ENCODE measurements at places on chromosomes 7 and 10. TPM values are rescaled to one million over a fixed set of nuclear protein-coding genes. Genes with fewer than 3 reads are reported as not detected.

GRCh38 chr7:46224363-46224762 lies 303.3 kb upstream of the IGFBP3 start:
- DNase-seq: no peak

Gene MAP3K8
- total RNA-seq: 4.8 TPM

GRCh38 chr10:125775491-125776106 lies at the start of gene MMP21:
MMP21 (minus strand) TSS chr10:125775821; CDS start chr10:125775821, 0 bp downstream.
- DNase-seq: no peak

- no peak for DNase-seq
These were observed 150.4 kb downstream of the TAX1BP1 start for GRCh38 chr7:27890205-27890849.

Gene BMPER
- not detected for total RNA-seq

GRCh38 chr10:131083915-131084790 lies 227.4 kb downstream of the TCERG1L start:
- DNase-seq: no peak

- no peak for DNase-seq
These were observed 1.8 kb upstream of the OPN1SW start for GRCh38 chr7:128777156-128778123.

Gene MYO1G
- 0.41 TPM for total RNA-seq

- no peak for DNase-seq
These were observed 51.8 kb downstream of the CAV1 start for GRCh38 chr7:116576350-116577319.

Gene WEE2
- not detected for total RNA-seq

- no peak for DNase-seq
These were observed 1073.3 kb upstream of the PHF14 start for GRCh38 chr7:9900339-9900738.

Gene ASB15
- not detected for total RNA-seq

DNA sequence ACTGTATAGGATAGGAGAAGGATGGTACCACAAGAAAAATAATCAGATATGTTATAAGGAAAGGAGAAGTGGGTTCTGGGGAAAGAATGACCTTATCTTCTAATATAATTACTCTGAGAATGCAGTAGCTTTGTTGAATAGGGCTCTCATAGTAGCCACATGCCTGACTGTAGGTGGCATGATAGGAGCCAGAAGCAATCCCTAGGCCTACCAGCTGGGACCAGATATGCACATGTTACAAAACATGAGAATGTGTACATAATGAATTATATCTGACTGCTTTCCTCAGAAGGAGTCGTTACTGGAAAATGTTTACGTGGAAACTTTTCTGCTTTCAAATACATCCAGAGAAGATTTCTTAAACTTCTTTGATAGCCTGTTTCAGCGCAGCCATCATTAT lies 53.2 kb upstream of the FAM3C start:
- DNase-seq: no peak

GRCh38 chr7:88083883-88084282 lies 136.0 kb downstream of the SRI start:
- no peak for DNase-seq
